ENCODE measurements at places on chromosomes 6 and 20. TPM values are rescaled to one million over a fixed set of nuclear protein-coding genes. Genes with fewer than 3 reads are reported as not detected.

Gene PPP1R16B
- 0.16 TPM for total RNA-seq

Gene CCN5
- 4.2 TPM for total RNA-seq

Gene GGTLC1
- total RNA-seq, result not detected

Gene OPRM1
- not detected for total RNA-seq

Gene RHAG
- not detected for total RNA-seq

Gene SNAP25
- total RNA-seq, result 1.2 TPM

Gene ADGB
- not detected for total RNA-seq

- DNase-seq, result no peak
Observed at GRCh38 chr6:107202876-107203468, 87.7 kb upstream of the BEND3 start.

DNA sequence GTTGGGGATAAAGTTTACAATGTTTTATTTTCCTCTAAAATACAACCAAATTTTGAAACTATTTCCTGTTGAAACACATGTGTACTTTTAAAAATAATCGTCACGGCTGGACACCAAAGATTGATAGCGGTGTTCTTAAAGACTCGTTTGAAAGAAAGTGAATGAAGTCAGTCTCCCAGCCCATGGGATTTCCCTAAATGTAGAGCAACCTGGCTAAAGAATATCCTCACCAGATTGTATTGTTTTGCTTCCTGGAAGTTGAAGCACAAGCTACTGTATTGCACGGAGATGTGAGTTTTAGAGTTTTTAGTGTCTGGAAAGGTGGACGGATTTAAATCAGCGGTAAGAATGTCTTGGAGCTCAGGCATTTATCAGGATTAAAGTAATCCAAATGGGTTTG is 189.5 kb downstream of the THBS2 start:
- no peak for DNase-seq

DNA sequence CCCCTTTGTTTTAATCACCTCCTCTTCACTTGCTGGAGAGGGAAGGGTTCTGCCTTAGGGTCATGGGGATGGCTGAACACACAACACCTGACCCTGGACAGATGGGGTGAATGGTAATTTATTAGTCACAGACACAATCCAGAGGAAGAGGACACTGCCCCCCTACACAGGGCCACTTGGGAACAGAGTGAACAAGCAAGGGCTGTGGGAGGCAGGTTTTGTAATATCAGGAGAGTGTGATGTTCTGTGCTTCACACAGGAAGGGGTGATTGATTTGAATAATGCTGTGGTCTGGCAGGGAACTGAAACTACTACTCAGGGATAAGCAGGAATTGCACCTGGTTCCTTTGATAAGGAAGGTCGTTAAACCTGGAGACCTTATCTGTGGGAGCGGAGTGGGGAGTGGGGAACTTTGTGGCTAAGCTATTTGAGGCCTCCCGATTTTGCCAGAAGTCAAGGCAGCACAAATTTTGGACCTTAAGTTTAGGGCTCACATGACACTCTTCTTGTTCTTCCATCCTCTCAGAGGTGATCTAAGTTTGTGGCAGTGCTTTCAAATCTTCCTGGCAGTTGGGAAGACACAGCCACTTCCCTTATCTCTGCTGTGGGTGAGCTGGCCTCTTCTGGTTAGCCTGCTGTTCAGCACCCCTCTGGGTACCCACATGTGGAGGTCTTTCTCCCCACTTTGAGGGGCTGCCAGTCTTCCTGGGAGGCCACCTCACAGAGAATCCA is 77.8 kb downstream of the CD164 start:
- no peak for DNase-seq

GRCh38 chr20:33785503-33785902 is 25.6 kb upstream of the CHMP4B start:
- no peak for DNase-seq

- DNase-seq, result no peak
Observed at GRCh38 chr20:24317224-24317623, 152.2 kb upstream of the SYNDIG1 start.

- DNase-seq, result no peak
Observed at GRCh38 chr6:139649732-139650131, 275.3 kb upstream of the CITED2 start.

GRCh38 chr6:169833258-169833794 is 81.9 kb downstream of the ERMARD start:
- DNase-seq, result no peak

DNA sequence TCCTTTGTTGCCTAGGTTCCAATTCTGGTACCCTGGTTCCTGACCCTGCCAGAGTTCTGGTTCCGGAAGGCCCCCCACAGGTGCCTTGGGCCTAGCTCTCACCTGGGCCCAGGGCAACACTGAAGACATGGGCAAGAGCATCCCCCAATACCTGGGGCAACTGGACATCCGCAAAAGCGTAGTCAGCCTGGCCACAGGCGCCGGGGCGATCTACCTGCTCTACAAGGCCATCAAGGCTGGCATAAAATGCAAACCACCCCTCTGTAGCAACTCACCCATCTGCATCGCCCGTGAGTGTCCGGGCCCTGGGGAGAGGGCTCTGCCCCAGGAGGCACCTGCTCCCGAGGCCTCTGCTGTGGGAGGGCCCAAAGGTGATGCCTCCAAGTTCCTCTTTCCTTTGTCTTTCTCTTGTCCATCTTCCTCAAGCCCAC is at the start of gene ARMC12:
Gene ARMC12, plus strand, starts transcription at position 51 of the 431 bp plus-strand sequence. Its CDS starts 77 bp downstream, at position 128.
- DNase-seq, result no peak

- peak; percentile 95 for DNase-seq
Observed at GRCh38 chr6:22828179-22829062, 259.1 kb downstream of the HDGFL1 start.

DNA sequence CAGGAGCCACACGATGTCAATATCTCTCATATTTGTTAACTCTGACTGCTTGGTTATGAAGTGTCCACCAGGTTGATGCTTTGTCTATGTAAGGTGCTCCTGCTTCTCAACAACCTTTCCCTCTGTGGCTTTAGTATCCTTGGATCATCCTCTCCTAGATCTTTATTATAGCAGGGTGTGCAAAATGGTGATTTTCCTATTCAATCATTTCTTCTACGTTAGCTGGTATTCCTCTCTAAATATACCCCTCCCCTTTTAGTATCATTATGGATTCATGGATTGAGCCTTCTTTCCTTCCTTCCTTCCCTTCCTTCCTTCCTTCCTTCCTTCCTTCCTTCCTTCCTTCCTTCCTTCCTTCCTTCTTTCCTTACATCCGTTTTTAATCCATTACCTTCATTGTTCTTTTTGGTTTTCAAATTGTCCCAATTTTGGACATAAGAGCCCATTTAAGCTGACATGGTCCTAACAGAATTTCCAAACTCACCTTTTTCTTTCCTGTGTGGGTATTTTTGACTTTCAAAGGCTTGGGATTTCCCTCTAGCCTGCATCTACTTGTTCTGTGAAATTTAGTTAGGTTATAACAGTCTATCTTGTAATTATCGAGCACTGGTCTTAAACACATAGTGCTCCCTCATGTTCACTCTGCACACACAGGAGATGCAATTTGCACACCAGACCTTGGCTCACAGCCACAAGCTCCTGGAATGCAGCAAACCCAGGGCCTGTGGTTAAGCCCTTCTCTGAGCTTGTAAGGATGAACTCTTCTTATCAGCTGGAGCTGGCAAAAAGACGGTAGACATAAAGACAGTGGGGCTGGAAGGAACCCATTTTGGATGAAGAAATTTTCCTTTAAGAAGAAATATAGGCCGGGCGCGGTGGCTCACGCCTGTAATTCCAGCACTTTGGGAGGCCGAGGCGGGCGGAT is 109.9 kb downstream of the SLC24A3 start:
- DNase-seq, result no peak

DNA sequence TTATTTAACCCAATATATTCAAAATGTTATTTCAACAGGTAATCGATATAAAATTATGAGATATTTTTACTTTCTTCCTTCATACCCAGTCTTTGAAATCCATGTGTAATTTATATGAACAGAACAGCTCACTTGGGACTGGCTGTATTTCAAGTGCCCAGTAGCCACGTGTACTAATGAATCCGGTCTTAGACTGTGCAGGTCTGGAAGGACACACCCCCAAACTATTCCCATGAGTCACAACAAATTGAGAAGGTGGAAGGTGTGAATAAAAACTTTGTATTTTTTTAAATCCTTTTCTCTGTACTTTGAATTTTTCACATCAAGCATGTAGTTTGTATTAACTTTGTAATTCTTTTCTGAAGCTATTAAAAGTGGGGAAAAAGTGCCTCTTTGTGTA is 2.8 kb downstream of the UNC5CL start:
- DNase-seq, result no peak

DNA sequence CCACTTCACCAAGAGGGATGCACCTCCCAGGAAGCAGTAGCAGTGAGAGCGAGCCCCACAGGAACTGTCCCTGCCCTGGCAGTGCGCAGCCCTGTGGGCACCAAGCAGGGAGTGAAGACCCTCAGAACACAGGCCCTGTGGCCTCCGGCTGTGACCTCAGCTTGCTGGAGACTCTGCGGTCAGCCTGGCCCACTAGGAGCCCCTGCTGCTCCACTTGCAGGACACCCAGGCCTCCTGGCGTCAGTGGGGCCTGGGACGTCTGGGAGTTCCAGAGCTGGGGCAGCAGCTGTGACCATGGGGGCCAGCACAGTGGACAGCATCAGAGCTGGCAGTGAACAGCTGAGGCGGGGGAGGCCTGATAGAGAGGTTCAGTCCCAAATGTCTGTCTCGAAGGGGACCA is 28.3 kb downstream of the PXDC1 start:
- DNase-seq, result no peak

DNA sequence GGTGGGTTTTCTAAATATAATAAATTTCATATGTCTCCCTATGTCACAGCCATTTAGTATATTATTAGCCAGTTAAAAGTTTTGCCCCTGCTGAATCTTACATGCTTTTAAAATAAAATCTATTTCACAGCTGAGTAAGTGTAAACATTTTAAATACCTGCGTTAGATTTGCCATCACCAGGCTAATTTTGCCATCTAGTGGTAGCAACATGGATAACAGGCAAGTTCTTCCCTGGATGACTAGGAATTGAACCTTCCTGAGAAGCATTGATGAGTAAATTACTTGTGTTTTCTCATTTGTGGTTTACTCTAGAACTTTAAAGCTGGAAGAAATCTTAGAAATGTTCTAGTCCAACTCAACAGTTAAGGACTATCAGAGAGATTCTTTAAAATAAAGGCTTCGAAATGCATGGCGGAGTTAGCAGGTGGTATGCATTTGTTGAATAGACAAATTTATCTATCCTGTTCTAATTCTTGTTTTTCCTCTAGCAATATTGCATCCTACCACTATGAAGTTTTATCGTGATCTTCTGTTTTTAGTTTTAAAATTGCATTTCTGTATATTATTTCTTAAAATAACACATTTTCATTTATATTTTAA is 2.6 kb downstream of the PRSS35 start:
- DNase-seq, result peak; percentile 29

DNA sequence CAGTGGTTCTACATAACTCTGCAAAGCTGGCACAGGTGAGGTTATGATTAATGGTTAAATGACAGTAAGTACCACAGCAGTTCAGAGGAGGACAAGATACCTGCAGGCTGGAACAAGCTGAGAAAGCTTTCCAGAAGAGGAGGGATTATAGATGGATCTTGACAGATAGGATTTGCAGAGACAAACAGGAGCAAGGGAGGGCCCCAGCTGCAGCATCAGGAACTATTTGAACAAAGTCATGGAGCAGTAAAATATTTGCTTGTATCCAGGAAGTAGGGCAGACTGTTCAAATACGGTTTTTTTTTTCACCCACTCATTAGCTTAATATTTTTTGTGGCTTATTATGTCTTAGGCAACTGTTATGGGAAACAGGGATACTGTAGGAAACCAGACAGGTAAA is 144.4 kb upstream of the MAN1A1 start:
- DNase-seq, result no peak

GRCh38 chr6:137016356-137016755 is 28.4 kb downstream of the IL20RA start:
- no peak for DNase-seq

DNA sequence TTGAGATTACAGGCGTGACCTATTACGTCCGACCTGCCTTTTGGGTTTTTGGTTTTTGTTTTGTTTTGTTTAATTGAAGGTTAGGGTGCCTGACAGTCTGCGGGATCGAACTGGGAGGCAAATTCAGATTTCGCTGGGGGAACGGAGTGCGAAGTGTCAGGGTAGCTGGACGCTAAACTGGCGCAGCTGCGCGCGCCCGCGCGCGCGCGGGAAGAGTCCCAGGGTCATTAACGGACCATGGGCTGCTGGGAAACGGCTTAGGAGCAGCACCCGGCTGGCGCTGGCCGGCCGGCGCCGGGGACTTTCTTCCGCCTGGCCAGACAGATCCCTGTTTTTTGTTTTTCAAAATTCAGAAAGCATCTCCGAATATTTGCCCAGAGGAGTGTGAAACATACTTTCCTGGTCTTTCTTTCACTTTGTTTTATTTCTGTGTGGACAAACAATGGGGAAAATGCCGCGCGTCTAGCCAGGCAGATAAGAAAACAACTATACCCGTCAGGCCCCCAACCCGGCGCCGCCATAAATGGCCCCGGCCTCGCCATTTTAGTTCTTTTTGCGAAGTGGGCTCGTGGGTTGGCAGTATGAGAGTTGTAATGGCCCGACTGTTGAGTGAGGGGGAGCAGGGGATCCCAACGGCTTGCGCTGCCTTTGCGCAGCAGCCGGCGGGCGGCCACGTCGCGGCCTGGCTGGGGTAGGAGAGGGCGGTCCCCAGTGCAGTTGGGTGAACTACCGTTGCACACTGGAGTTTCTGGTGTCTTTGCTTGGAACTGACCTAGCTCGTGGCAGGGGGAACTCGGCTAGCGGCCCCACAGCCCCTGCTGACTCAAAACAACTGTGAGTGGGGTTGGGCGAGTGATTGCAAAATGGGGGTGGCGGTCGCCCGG is 7.1 kb downstream of the HSPA1B start:
- peak; percentile 72 for DNase-seq

DNA sequence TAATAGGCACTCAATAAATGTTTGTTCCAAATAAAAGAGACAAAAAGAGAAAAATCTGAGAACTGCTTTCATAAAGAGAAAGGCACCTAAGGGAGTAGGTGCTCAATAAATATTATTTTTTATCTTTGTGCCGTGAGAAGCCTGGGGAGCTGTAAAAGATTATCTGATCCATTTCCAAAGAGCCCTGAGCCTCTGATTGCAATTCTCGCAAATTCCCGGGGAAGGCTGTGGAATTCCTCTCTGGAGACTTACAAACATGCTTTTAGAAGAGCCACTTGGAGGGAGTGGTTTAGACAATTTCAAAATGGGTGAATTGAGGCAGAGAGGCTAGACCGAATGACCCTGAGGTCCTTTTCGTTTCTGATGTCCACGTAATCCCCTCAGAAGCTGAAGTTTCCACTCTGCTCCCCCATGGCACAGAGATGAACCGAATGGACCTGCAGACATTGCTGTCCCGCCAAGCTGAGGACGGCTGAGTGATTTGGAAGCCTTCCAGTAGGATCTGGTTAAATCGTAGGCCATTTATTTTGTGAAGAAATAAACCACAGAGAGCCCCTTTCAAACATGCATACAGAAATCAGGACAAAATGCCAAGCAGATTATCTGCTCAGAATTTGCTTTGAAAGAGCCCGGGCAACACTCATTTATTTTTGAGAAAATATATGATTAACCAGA is 77.8 kb downstream of the PKHD1 start:
- peak; percentile 50 for DNase-seq

GRCh38 chr20:44172572-44172950 is 14.4 kb downstream of the JPH2 start:
- DNase-seq, result no peak

- no peak for DNase-seq
Observed at GRCh38 chr20:23587631-23588030, 18.1 kb downstream of the CST9 start.

GRCh38 chr6:150332939-150333584 is 35.8 kb upstream of the IYD start:
- DNase-seq, result no peak
